ENCODE measurements at places on chromosomes 12 and 14.
A peak's percentile ranks its signal among the peaks of the same experiment; 100 is the strongest.

DNA sequence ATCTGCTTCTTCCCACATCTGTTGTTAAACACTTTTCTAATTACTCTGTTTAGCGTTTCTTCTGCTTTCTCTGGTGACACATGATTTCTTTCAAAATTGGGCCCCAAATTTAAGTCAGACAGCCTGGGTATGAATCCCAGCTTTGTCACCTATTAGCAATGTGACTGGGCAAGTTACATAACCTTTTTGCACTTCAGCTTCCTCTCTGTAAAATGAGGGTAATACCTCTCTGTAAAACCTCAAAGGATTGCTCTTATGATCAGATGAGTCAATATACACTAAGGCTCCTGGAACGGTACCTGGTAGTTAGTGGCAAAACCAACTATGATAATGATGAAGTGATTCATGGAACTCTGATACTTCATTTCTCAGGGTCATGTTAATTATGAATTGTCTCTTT lies 33.0 kb downstream of the E2F7 start:
- no peak for DNase-seq

DNA sequence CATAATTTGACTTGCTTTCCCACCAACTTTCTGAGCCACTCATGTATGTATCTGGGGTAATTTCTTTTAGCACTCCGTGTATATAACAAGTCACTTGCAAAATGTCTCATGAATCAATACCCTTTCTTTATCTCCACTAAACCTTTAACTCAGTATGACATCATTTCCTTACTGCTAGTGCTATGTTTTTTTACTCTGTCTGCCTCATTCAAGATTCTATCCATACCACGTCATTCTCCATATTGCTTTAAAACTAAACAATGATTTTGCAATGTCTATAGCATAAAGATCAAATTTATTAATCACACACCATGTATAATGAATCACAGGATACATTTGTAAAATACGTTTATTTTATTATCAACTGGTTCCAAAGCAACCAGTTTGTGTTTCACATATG lies 178.2 kb downstream of the PIK3C2G start:
- DNase-seq, result no peak

DNA sequence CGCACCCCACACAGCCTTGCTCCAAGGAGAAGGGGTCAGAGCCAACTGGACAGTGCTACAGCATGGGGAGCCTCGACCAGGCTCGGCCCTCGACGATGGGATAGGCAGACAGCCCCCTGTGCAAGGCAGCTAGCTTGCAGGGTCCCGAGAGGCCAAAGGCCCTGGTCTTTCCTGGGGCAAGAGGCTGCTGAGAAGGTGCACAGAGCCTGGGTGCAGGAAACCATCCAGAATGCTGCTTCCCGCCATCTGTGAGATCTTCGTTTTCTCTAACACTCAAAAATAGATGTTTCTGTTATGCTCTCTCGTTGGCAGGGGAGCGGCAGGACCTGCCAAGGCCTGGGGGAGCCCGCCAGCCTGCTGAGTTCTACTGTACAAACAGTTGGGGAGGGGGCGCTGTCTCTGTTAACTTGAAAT lies 168.0 kb upstream of the RTL1 start:
- no peak for DNase-seq

DNA sequence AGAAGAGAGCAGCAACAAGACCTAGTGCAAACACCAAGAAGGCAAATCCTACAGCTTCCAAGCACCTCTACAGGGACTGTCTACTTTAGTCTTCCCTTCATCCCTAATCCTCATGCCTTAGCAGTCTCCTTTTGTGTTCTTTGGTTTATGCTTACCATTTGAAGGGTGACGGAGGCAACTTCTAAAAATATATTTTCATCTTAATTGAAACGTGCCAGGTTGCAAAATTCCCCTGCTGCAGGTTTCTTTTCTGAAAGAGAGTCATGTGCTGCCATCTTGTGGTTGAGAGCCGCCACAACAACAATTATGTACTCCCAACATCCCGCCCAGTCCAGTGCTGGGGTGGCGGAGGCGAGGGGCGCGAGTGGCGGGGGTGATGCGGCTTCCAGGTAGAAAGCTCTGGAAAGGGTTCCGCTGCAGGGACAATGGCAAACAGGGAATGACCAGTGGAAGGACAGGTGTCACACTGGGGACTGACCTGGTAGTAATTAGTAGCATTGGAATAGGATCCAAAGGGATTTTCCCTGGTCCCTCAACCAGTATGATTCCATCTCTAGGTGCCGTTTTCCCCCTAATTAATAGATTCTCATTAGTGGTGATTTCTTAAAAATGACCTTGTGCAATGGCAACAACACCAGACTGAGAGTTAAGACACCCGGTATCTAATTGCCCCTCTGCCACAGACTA lies 80.3 kb upstream of the GNG2 start:
- DNase-seq, result peak; percentile 61

GRCh38 chr12:3761116-3761735 lies 8.3 kb upstream of the CRACR2A start:
- no peak for DNase-seq

- no peak for DNase-seq
These were observed 5.6 kb downstream of the TCTN1 start for GRCh38 chr12:110619534-110619953.

DNA sequence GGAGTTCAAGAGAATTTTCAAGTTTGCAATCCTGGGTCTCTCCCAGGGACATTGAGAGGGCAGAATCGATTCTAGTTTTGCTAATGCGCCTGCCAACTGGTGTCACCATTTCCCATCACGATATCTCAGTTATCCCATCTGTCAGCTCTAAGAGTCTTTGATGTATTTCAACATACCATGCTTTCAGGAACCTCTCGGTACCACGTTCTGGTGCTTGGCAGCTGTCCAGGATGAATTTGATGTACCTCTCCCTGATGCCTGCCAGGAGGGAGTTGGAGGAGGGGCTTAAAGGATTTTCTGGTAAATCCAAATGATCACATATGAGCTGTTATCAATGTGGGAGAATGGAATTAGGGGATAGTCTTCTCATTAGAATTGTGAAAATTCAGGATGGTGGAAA lies 332.5 kb downstream of the RGS6 start:
- no peak for DNase-seq

DNA sequence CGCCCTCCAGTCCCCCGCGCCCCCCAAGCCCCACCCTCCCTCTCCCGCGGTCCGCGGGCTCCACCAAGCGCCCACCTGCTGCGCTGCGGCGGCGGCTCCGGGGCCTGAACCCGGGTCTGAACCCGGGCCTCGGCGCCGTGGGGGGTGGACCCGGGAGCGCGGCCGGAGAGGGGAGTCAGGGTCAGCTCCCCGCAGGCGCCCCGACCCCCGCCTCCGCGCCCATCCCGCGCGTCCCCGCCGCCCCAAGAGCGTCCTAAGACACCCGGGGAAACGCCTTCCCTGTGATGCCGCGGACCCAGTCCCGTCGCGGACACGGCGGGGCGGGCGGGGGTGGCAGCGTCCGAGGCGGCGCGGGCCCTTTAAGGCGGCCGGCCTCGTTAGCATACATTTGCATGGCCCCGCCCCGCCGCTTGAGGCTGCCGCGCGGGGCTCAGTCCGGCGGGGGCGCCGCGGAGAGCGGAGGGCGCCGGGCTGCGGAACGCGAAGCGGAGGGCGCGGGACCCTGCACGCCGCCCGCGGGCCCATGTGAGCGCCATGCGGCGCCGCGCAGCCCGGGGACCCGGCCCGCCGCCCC lies at the start of gene MMP17:
TSS of gene MMP17 (plus strand) at position 433 of the 574 bp plus-strand sequence. CDS start at position 535, 102 bp downstream.
- no peak for DNase-seq
